ENCODE measurements at places on chromosomes 1 and 21.

DNA sequence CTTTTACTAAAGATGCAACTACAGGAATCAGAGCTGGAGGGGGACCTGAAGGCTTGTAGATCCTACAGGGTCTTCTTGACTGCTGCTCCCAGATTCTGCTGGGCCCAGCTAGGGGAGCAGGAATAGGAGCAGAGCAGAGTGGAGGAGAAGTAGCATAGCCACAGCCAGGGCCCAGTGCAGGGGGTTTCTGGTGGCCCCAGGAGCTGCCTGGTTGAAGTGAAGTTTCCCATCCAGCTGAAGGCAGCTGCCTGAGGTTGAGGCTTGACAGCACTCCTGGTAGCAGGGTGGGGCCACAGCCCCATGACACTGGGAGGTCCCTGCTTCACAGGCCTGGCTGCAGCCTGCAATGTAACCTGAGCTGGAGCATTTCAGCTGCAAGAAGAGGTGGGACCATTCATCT is 2.0 kb upstream of the INPP5B start:
- no peak for DNase-seq

- DNase-seq, result no peak
Observed at GRCh38 chr1:84643183-84643582, 47.1 kb downstream of the SSX2IP start.

GRCh38 chr21:15421947-15422346 is 307.8 kb upstream of the USP25 start:
- DNase-seq, result no peak

- DNase-seq, result no peak
Observed at GRCh38 chr1:188277771-188278170, 1449.0 kb downstream of the PLA2G4A start.

- DNase-seq, result no peak
Observed at GRCh38 chr1:109705411-109705810, 6.6 kb upstream of the GSTM5 start.

DNA sequence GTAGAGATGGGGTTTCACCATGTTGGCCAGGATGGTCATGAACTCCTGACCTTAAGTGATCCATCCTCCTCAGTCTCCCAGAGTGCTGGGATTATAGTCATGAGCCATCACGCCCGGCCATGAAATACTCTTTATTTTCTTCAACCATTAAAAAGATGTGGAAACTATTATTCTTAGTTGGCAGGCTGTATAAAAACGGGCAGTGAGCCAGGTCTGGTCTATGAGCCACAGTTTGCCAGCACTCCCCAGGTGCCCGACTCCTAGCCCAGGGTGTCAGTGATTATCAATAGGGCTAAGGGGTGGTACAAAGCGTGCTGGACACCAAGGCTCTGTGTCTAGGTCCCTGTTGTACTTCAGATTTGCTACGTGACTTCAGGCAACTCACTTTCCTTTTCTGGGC is 3.7 kb upstream of the TMEM61 start:
- no peak for DNase-seq

DNA sequence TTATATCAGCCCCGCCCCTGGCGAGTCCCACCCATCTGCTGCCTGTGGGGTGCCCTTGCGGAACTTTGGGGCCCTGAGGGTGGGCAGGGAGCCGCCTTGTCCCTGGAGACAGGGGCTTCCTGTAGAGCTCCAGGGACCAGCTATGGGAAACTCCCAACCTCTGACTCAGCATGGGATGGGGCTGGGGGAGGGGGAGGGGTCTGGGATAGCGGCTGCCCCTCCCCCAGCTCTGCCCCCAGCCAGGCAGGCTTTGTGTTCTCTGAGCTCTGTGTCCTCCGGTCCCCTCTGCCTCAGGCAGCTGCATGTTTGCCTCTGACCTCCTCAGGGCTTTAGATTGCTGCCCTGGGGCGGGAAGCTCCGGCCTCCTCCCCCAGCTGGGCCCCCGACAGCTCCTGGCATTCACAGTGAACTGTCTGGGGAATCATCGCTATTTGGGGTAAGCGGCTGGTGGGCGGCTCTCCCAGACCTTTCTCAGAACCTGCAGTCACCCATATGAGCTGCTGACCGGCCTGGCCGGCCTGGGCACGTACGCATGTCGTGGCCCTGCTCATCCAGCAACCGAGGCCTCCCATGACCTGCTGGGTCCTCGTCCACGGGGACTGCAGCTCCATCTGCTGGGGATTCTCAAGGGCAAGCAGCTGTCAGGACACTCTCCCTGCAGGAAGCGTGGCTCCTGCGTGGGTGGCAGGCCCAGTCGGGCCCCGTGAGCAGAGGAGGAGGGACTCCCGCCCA is 17.1 kb downstream of the ARHGEF16 start:
- no peak for DNase-seq

DNA sequence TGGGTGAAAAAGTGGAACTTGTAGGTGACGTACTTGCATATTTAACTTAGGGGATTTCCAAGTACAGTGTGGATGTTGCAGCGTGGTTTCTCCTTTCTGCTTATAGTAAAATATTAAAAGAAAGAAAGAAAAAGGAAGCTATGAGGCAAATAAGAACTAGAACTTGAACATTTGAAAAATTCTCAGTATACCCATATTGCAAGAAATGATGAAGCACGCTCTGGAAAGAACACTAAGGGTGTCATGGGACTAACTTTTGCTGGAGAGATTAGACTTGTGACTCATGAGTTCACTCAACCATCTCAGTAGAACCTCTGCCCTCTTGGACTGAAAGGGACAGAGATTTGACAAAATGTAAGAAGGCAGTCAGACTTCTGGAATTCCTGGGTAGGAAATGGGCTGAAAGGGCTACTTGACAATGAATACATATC is 704.5 kb upstream of the ADGRL4 start:
- DNase-seq, result no peak

- no peak for DNase-seq
Observed at GRCh38 chr1:212959266-212960220, 9.2 kb downstream of the VASH2 start.

DNA sequence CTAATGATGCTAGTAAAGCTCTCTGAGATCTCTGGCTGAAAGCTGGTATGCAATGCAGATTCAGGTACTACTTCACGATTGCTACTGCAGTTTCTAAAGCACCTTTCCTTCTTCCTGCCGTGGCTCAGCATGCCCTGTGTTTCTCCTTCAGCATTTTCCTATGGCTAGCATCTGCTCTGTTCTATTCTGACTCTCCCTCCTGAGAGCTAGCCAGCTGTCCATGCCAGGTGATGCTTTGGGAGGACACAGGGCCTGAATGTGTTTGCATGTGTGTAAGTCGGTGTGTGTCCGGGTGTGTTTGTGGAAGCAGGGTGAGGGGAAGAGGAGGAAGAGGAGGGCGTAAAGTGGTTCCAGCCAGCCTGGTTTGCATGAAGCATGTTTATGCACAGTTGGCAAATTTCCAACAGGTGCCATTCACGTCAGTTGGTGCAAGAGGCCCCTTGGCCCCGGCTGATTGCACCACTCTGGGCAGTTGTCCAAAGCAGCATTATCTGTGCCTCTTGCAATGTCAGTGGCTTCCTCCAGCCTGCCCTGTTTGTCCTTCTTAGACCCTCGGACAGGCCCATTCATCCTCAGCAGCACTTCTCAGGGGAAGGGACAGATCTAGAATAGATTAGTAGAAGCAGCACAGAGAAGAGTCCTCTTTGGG is 433.3 kb downstream of the DISC1 start:
- no peak for DNase-seq

GRCh38 chr21:17726047-17726829 is 92.9 kb downstream of the C21orf91 start:
- no peak for DNase-seq

DNA sequence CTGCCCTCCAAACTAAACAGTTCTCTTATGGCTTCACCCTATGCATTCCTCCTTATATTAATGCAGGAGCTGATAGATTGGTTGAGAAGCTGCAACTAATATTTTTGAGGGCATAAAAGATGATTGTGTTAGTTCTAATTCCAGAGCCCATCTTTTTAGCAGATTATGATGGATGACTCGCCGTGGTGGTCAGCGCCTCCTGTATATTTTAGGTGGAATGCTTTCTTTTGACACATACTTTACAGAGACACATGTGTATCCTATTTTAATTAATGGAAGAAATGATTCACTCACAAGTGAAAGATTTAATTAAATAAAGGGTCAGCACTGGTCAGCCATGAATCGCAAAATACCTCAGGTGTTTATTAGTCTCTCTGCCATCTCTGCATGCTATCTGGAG is 120.7 kb downstream of the TM2D1 start:
- DNase-seq, result no peak

DNA sequence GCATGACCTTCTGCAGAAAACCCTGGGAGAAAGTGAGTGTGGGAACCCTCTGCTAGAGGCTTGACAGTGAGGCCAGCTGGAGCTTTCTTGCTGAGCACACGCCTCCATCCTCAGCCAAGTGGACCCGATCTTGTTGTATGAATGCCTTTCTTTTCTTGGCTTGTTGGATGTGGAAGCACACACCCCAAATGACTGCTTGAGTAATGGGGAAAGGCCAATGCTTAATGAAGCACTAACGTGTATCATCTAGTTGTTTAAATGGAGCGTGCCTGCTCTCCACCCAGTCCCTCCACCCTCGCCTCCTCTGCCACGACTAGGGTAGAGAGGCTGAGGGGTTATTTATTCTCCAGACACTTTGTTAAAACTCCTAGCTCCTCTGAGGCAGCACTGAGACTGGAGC is 54.3 kb upstream of the IKBKE start:
- DNase-seq, result no peak

DNA sequence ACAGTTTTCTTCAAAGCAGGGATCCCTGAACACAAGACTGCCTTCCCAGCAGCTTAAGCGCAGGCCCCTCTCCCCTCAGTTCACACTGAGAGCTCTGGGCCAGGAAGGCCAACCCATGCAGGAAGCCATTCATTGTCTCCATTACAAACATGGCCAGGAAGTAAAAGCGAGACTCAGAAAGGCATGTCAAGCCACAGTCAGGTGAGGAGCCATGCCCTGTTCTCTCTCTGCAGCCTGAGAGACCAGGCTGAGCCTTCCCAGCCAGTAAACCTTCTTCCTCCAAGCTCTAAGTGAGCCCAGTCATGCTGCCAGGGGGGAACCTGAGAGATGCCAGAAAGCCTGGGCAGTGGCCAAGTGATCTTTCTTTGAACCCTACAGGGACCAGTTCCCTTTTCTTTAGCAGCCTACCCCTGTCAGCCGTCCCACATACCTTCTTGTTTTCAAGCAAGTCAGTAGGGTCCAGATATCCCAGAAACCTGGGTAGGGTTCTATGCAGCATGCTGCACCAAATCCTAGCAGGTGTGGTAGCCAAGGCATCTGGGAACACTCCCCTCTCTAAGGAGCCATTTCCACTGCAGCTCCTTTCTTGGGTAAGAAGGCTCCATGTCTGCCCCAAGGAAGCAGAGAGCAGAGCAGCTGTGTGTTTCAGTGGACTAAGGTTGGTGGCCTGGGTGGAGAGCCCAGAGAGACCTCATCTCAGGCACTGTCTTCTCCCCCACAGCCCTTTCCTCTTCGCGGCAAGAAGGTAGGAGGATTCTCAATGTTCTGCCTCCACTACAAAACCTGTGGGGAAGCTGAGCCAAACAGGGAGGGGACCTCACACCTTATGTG is 977 bp downstream of the TRAF3IP3 start:
- no peak for DNase-seq

DNA sequence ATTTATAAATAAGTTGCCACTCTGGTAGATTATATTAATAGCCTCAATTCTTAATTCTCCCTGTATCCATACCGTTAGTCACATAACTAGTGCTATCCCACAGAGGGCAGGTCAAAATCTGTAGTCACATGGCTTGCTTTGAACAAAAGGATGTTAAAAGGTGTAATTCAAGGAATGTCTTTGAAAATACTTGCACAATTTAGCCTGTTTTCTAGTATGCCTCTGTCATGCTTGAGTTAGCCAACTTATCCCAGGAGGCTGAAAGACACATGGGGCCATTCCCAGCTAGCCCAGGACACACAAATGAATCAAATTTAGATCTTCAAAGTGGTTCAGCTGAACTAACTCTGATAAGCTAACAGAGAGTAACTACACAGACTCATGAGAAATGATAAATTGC is 758.5 kb upstream of the NEGR1 start:
- no peak for DNase-seq

DNA sequence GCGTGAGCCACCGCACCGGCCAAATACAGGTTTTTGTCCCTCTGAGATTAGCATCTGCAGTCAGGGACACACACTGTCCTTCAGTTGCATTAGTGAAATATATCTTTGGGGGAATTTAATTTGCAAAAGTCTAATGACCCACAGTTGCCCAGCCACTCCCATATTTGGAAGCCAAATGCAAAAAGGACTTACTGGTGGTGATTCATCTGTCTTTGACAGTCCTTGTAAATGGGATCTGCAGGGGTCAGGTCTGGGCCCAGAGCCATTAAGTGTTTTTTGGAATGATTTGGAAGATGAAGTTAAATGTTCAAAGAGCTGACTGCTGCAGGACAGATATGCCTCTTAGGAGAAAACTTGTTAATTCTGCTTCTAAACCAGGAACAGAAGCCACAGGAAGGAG is 44.6 kb upstream of the DNASE2B start:
- no peak for DNase-seq

- DNase-seq, result no peak
Observed at GRCh38 chr1:234990328-234990675, 138.3 kb downstream of the TOMM20 start.

DNA sequence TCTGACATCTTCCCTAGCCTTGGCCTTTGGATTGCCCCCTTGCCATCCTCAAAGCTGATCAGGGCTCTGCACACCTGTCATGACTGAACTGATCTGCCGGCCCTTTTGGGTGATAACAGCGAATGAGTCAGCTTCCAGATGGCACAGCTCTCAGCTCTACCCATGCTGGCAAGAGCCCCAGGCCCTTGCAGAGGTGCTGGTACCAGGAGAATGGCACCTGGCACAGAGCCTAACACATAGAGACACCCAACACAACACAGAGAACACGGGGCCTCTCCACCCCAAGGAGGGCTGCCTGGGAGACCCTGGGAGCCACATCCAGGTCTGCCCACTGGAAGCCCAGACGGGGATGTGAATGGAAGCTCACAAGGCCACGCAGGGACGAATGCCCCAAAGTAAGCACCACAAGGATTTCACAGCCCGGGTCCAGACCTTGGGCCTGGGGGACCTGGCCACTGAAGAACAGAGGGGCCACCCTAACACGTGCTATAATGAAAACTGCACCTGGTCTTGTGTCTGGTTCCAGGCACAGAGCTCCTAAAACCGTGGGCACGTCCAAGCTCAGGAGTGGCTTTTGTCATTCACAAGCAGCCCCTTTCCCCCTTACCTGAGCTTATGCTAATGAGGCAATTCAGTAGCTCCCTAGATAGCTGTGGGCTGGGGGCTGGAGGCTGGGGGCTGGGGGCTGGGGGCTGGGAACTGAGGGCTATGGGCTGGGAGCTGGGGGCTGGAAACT is 160.5 kb downstream of the NPHP4 start:
- DNase-seq, result no peak

DNA sequence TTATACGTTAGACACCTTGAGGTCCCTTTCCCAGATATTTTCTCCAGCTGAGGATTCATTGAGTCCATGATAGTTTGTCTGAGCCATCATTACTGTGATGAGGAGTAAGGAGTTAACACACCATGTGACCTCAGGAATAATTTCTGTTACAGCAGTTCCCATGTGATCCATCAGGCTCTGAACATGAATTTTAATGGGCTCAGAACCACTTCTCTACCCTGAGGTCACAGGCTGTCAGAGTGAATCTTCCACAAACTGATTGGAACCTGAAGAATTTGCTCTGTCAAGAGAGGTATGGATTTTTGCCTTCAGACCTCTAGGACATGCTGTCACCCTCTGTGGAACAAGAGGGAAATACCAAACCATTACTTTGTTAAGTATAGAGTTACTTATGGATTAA is 81.0 kb downstream of the NTMT2 start:
- DNase-seq, result no peak
